ENCODE measurements at places on chromosomes 12 and 14. TPM values are rescaled to one million over a fixed set of nuclear protein-coding genes. Genes with fewer than 3 reads are reported as not detected.
A peak's percentile ranks its signal among the peaks of the same experiment; 100 is the strongest.

- no peak for DNase-seq
Measured at GRCh38 chr14:70803321-70804310, 5.7 kb downstream of the MAP3K9 start.

Gene SLC10A1
- not detected for total RNA-seq

- no peak for DNase-seq
Measured at GRCh38 chr12:67562513-67563287, 85.8 kb upstream of the DYRK2 start.

DNA sequence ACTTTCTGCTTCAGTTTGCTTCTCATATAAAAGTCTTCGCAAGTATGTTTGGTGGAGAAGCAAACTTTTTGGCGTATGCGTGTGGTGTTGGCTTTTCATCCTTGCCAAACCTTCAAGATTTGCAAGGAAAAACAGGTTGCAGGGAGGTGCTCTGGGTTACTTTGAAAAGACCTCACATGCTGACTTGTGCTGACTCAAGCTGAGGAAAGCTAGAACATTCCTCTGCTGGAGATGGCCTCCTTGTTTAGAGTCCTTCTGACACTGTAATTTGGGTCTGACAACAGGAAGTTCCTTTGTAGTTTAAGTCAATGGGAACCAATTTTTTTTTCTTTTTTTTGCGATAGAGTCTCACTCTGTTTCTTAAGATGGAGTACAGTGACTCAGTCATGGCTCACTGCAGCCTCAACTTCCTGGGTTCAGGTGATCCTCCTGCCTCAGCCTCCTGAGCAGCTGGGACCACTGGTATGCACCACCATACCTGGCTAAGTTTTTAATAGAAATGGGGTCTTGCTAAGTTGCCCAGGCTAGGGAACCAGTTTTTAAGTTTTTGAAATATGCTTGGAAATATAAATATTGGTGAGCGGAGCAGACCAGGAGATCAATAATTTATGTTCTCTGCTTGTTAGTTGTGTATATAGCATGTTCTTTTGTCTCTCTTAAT lies 2.6 kb upstream of the ACACB start:
- DNase-seq = no peak

DNA sequence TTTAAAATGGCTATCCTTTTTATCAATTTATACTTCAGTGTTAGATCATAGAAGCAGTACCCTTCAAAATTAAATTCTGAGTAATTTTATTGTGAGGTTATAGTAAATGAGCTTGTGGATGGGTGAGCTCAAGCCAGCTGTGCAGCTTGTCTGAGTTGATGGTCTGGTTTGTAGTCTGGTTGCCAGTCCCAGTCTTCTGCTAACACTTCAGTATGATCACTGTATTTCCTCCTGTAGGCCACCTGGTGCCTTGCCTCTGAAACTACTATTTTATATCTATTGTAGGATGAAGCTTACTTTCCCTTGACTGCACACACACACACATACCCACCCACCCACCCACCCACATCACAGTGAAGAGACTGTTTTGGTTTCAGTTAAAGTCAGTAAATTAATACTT lies 496.4 kb downstream of the PCNX1 start:
- DNase-seq = peak; percentile 8

Gene SERPINA9
- not detected for total RNA-seq

- no peak for DNase-seq
Measured at GRCh38 chr12:75099210-75099609, 110.4 kb downstream of the KCNC2 start.

Gene PRPH
- total RNA-seq = not detected

Gene MDM2
- total RNA-seq = 152 TPM

- no peak for DNase-seq
Measured at GRCh38 chr12:124549629-124550028, 17.8 kb downstream of the NCOR2 start.

GRCh38 chr12:5440978-5441377 lies 9.1 kb downstream of the NTF3 start:
- no peak for DNase-seq

GRCh38 chr14:100363053-100363452 lies 39.9 kb downstream of the SLC25A47 start:
- no peak for DNase-seq

- DNase-seq = no peak
Measured at GRCh38 chr12:72586456-72586855, 314.3 kb downstream of the TRHDE start.

Gene PRKD1
- not detected for total RNA-seq

GRCh38 chr14:38256533-38256840 lies 594 bp upstream of the CLEC14A start:
- DNase-seq = no peak

Gene RDH16
- 0.12 TPM for total RNA-seq

DNA sequence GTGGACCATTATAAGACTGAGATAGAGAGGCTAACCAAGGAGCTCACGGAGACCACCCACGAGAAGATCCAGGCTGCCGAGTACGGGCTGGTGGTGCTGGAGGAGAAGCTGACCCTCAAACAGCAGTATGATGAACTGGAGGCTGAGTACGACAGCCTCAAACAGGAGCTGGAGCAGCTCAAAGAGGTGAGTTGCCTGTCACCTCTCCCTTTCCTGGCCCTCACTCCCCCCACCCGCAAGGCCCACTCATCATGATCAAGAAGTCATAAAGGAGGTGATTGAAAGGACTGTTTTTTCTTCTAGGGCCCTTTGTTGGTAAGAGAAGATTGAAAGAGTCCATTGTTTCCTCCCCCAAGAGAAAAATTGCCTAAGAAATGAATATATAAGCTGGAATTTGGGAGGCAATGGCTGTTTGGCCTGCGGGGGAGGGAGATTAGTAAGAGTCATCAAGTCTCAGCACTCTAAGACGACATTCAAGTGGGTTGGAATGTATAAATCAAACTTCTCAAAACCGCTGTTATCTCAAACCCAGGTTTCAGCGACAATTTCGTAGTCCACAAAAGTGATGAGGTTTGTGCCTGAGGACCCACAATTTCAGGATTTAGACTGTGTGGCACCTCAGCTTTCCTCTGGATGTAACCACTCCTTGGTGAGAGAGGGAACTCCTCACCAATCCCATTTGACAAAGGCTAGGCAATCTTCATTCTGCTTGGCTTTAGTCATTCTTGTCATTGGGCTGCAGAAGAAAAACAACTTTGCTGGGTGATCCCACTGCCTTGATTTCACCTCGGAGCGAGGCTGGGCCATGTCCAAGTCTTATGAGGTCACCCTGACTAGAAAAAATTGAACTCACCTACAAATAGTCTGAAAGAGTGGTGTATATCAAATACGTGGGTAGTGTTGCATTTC lies 966 bp downstream of the BICD1 start:
- DNase-seq = peak; percentile 30

DNA sequence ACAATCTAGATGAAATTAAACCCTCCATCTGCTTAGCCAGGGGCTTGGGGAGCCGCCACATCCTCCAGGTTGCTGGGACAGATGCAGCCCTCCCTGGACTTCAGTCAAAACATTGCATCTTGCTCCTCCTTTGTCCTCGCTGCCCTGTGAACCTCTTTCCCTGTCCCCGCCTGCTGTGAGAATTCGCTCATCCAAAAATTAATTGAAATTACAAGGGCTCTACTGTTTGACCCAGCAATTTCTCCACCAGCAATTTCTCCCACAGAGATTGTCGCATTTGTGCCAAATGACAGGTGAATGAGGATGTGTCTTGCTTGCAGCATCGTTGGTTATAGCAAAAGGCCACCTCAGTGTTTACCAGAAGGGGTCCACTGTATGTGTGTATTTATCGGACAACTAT lies 5.0 kb upstream of the POP5 start:
- no peak for DNase-seq

GRCh38 chr12:40183715-40184114 lies 41.1 kb upstream of the LRRK2 start:
- no peak for DNase-seq

DNA sequence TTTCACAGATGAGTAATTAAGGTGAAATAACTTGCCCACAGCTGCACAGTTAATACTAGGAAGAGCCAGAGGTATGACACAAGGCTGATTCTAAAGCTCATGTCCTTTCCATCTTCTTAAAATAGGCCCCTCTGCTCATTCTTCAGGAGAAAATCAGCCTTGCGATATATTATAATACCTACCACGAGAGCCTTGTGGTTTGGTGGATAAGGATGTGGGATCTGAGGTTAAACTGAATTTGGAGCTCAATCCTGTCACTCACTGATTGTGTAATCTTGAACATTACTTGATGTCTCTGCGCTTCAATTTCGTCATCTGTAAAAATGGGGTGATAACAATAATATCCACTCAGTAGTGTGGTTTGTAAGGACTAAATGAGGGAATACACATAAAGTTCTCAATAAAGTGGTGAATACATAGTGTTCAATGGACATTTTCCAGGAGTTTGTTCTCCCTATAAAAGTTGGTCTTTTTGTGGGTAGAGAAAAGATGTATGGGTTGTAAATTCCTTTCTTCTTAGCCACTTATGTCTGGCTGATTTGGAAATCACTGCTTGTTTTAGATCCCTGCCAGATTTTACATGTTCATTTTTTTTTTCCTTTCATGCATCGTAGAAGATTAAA lies 25.1 kb upstream of the ATP2B1 start:
- DNase-seq = no peak

- DNase-seq = no peak
Measured at GRCh38 chr12:94767956-94768355, 117.6 kb upstream of the TMCC3 start.

- peak; percentile 41 for DNase-seq
Measured at GRCh38 chr12:6039894-6040601, 84.4 kb downstream of the VWF start.

Gene CLEC4D
- not detected for total RNA-seq

GRCh38 chr12:50059440-50060119 lies 2.2 kb downstream of the ASIC1 start:
- DNase-seq = peak; percentile 83

DNA sequence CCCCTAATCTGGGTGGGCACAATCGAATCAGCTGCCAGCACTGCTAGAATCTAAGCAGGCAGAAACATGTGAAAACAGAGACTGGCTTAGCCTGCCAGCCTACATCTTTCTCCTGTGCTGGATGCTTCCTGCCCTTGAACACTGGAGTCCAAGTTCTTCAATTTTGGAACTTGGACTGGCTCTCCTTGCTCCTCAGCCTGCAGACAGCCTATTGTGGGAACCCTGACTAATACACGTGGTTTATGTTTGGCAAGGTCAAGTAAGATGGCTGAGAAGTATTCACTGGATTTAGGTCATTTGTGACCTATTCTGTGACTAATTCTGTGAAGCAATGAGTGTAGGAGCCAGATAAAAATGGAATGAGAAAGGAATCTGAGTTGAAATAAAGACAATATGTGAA lies 11.0 kb downstream of the GPR135 start:
- DNase-seq = no peak

DNA sequence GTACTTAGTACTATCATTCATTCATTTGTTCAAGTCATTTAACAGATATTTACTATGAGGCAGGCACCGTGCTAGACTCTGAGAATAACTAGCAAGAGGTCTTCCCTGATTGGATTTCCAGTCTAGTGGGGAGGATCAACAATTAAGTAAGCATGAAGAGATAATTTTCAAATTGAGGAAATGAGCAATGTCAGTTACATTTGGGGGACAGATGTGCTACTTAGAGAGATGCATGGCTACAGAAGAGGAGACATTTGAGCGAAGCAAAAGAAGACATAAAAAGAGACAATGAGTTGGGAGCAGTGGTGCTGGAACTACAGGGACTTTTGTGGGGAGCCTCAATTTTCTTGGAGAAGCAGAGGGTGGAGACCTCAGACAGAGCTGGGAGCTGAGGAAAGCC lies 7.7 kb downstream of the KCNA5 start:
- no peak for DNase-seq

- DNase-seq = no peak
Measured at GRCh38 chr12:114974826-114975639, 291.1 kb upstream of the TBX3 start.

DNA sequence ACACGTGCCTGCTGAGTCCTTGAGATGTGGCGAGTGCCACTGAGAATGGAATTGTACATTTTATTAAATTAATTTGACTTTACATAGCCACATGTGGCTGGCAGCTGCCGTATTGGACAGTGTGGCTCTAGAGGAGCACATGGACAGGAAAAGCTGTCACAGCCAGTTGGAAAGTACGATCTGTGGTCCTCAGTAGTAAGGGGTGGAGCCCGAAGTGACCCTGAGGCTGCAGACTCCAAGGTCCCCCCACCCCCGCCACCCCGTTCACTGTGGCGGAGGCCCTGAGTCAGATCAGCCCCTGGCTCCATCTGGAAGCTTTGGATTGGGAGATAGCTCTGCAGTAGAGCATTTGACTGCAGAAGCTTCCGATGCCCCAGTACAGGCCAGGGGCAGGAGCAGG lies 25.8 kb upstream of the BEGAIN start:
- DNase-seq = no peak

Gene TAS2R20
- total RNA-seq = 0.21 TPM

Gene SLC6A13
- 0.64 TPM for total RNA-seq

- DNase-seq = no peak
Measured at GRCh38 chr12:100721169-100721568, 73.4 kb upstream of the ANO4 start.

DNA sequence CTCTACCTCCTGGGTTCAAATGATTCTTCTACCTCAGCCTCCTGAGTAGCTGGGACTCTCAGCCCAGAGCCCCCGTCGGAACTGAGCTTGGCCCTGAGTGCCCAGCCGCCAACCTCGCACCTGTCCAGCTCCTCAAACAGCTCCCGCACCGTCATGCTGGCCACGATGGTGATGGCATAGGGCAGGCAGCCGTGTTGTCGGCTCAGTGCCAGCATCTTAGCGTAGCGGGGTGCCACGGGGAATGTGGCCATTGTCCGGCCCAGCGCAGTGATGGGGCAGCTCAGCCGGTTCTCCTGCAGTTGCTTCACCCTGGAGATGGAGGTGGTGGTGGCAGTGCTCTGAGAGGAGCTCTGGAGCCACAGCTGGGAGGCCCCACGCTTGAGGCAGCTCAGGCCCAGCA lies 32.4 kb downstream of the DHX37 start:
- no peak for DNase-seq

DNA sequence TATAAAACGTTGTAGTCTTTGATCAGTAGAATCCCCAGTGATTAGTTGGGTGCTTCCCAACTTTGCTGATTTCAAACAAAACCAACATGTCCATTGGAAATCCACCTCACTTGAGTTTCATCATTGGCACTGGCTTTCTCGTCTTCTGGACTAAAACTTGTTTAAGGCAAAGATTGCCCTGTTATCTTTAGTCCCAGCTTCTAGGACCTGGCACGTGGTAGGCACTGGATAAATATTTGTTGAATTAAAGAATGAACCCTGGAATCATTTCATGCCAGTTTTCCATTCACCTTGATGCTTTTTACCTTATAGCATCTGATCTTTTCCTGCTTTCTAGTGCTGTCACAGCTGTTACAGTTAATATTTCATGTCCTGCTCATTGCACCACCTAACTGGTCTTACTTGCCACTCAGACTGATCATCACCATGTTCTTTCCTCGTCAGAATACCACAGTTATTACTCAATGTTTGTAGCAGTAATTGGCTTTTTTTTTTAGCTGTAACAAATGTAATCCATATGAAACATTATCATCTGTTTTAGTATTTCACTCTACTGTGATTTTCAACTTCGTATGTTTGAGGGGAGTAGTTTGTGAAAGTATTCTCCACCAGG lies 7.3 kb upstream of the C12orf50 start:
- DNase-seq = no peak

Gene GZMB
- 1,284 TPM for total RNA-seq

DNA sequence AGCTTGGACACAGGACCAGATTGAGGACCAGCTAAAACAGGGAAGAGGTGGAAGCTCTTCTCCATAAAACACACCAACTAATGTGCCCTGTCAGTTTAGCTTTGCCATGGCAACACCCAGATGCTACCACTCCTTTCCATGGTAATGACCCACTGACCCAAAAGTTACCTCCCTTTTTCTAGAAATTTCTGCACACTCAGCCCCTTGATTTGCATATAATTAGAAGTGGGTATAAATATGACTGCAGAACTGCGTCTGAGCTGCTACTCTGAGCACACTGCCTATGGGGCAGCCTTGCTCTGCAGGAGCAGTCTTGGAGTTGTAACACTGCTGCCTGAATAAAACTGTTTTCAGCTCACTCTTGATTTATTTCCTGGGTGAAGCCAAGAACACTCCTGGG lies 3.2 kb upstream of the TDG start:
- DNase-seq = no peak

Measured in activated naive CD8-positive, alpha-beta T cell treated with anti-CD3 and anti-CD28 coated beads for 36 hours (primary cell).